ENCODE measurements at places on chromosomes 7 and 10.

DNA sequence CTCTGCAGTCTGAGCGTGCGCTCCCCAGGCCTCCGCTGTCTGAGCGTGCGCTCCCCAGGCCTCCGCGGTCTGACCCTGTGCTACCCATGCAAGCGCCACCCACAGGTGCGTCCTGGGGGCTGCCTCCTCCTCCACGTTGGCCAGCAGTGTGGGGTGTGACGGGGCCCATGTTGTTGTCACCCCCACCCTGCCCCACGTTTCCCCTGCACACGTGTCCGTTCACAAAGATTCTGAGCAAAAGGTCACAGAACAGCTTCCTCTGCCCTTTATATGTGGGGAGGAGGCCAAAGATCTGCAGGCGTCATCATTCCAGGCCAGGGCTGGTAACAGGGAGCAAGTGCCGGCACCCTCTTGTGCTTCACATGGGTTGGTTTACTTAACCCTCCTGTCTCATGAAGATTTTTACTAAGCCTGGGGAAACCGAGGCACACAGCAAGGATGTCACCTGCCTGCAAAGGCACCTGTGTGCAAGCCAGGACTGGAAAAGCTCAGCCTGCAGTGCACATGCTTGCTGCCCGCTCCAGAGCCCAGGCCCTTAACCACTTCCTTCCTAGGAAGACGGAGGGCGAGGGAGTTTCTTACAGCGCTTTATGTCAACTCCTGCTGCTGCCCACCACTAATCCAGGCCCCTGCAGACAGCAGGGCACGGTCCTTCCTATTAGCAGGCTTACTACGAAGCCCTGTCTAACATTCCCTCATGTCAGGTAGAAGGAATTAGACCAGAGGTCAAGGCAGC is 4.8 kb downstream of the GPR146 start:
- no peak for DNase-seq

DNA sequence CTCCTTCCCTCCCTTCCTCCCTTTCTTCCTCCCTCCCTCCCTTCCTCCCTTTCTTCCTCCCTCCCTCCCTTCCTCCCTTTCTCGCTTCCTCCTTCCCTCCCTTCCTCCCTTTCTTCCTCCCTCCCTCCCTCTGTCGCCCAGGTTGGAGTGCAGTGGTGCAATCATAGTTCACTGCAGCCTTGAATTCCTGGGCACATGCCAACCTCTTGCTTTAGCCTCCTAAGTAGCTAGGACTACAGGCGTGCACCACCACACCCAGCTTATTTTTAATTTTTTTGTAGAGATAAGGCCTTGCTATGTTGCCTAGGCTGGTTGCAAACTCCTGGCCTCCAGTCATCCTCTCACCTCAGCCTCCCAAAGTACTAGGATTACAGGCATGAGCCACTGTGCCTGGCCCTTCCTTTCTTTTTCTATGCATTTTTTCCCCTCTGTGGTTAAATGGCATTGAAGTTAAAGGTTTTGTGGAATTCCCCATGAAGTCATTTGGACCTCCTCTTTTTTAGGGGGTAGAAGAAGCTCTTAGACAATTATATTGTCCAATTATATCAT is 9.6 kb downstream of the KLHDC10 start:
- no peak for DNase-seq

GRCh38 chr7:155287284-155287935 is 10.3 kb upstream of the INSIG1 start:
- DNase-seq: no peak

DNA sequence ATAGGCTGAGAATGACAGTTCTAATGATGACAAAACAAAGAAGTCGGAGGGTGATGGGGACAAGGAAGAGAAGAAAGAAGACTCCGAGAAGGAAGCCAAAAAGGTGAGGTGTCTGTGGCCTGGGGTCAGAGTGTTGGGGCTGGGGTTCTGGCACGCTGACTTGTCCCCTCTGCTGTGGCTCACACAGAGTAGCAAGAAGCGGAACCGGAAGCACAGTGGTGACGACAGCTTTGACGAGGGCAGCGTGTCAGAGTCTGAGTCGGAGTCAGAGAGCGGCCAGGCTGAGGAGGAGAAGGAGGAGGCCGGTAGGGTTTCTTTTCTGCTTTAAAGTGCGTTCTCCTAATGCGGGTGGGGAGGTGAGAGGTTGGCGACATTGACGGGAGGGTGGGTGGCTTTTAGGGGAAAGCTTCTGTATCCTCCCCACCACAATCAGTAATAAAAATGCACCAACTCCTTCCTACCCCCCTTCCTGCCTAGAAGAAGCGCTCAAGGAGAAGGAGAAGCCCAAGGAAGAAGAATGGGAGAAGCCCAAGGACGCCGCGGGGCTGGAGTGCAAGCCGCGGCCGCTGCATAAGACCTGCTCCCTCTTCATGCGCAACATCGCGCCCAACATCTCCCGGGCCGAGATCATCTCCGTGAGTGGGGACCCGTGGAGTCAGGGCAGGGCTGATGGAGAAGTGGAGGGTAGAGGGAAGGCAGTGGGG is 4.6 kb downstream of the UFSP1 start:
- no peak for DNase-seq

DNA sequence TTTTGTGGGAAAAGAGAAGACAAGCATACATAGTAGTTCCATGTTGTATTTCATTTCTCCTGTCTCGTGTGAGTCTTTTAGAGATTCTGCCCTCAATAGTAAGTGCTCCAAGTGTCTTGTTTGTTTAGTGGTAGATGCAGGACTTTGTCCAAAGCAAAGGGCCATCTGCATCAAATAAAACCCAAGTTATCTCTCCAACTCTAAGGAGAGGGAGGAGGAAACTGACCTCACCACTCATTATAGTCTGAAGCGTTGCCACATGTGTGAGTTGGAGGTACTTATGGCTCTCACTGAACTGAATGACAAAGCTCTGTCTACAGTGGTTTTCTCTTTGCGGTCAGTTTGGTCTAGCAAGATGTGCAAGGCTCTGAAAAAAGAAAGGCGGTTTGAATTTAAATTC is 272.6 kb downstream of the DOCK4 start:
- DNase-seq: no peak

DNA sequence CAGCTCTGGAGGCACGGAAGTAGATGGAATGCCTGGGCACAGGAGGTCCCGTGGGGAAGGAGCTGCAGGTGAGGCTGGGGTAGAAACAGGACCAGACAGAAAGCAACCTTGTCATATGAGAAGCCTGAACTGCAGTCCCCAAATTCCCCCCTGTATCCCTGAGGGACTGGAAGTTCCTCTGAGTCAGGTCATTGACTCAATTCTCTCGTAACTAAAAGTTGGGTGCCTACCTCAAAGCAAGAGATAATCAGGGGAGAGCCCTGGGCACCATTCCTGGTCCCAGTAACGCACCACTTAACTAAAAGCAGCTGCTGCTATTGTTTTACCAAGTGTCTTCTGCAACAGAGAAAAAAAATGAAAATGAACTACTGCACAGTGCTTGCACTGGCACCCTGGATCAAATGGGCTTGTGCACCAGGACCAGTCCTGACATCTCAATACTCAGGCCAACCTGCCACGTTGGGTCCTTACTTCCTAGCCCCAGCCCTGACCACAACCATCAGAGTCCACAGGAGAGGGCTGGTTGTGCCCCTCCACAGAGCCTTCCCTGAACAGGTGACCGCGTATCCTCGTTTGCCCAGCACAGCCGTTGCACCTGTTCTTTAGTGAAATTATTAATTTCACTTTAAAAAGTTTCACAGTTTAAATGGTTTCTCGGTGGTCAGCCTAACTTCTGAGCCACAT is 79.3 kb downstream of the GRID1 start:
- DNase-seq: no peak

- no peak for DNase-seq
Measured at GRCh38 chr7:1318661-1319060, 86.0 kb downstream of the UNCX start.

GRCh38 chr10:95758351-95759025 is 2.5 kb downstream of the ENTPD1 start:
- no peak for DNase-seq

DNA sequence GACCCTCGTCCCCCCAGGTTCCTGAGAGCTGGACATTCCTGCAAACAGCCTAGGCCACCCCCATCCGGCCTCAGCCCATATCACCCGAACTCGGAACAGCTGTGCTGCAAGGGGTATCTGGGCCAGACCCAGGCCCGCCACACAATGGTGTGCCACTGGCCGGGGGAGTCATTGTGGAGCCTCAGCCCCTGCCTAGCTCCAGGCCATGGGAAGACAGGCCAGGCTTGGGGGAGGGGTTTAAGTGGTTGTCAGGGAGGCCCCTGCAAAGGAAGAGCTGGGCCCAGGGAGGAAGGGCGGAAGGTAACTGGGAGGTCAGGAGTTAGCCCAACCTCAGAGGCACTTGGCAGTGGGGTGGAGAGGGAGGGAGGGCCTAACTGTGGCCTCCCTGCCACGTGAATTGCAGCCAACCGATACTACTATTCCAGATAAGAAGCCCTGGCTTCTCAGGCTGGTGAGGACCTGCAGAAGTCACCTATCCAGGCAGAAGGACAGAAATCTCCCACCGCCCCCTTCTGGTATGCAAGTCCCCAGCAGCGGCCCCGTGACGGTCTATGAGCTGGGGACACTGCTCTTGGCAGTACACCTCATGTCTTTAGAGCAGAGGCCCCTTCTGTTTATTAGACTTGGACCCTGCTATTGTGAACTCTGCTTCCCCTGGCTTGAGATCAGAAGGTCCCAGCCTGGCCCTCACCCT is 26.8 kb downstream of the VSIR start:
- no peak for DNase-seq

DNA sequence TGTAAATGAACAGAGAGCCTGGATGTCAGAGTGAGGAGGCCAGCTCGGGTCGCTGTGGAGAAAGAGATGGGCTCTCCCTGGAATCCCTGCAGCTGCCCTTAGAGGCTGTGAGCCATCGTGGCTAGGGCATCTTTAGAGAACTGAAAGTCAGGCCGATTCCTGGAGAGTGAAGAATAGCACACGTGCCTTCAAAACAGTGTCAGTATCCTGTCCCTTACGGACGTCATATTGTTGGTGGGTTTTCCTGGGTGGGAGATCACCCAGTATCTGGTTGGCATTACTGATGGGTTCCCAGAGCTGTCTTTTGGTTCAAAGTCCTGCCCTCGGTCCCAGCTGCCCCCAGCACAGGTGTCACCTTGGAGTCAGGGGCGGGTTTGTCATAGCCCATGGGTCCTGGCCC is 25.3 kb downstream of the IKZF1 start:
- DNase-seq: no peak

DNA sequence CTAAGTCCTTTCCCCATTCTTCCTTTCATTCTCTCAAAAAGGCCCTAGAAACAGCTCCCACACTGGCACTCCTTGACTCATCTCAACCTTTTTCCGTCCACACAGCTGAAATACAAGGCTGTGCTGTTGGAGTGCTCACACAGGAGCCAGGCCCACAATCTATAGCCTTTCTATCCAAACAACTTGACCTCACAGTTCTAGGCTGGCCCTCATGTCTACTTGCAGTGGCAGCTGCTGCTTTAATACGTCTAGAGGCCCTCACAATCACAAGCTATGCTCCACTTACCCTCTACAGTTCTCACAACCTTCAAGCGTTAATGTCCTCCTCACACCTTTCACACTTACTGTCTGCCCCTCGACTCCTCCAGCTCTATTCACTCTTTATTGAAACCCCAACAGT is 12.0 kb upstream of the LRRC61 start:
- no peak for DNase-seq

- DNase-seq: no peak
Measured at GRCh38 chr10:44571701-44572100, 186.8 kb upstream of the CXCL12 start.

- no peak for DNase-seq
Measured at GRCh38 chr7:30572212-30572841, 22.4 kb upstream of the GARS1 start.

- DNase-seq: no peak
Measured at GRCh38 chr10:949446-949845, 17.9 kb upstream of the LARP4B start.

DNA sequence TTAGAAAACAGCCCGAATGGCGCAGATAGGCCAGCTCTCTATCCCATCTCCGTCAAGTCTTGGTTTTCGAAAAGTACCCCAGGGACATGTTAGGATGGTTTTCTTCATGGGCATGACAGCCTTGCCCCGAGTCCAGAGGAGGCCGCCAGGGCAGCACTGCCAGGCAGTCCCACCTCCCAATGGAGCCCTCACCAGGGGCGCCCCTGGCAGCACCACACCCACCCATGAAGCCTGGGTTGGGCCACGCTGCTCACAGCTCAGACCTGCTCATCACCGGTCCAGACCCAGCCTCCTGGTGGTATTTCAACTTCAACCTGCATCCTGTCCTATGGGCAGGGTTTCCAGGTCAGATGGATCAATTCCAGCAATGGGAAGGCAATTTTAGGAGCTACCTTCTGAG is 53.3 kb downstream of the TCERG1L start:
- no peak for DNase-seq

DNA sequence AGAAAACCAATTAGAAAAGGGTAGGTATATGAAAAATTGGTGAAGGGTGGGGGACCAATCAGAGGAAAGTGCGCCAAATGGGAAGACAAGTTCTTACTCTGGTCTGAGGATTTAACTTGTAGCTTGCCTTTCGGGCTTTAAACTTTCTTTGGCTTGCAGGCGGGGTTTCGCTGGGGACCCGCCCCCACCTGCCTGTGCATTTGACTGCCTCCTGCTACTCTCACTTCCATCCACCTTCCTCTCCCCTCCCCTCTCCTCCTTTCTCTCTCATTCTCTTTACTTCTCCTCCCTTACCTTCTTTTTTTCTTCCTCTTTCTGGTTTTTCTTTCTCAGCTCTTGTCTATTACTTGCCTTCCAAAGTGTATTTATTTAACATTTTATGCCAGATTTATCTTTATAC is 278.8 kb downstream of the DNAJB9 start:
- no peak for DNase-seq

DNA sequence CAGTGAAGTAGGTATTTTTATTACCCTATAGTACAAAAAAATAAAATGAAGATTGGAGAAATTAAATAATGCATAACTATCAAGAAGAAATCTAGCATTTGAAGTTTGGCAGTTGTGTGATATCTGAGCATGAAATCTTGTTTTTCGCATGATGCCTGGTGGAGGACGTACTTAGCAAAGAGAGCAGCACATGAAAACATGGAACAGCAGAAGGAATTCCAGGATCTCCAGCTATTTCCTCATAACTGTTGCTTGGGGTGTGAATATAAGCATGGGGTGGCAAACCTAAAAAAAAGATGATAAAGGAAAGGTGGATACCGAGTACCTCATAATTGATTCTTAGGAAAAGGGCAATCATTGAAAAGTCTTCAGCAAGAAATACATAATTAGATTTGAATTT is 174.3 kb upstream of the FAM3C start:
- DNase-seq: no peak

GRCh38 chr7:142897691-142898090 is 12.1 kb upstream of the TRPV6 start:
- no peak for DNase-seq

- DNase-seq: no peak
Measured at GRCh38 chr7:11021468-11021867, 47.8 kb downstream of the PHF14 start.

GRCh38 chr10:16779384-16779915 is 37.8 kb downstream of the RSU1 start:
- no peak for DNase-seq

GRCh38 chr7:90595801-90596670 is at the start of gene CDK14:
TSS of gene CDK14 (plus strand) at chr7:90596321. CDS start at chr7:90596628, 307 bp downstream.
- DNase-seq: no peak
